Daoy (cell line): ENCODE measurements at places on chromosomes 4 and X.

- DNase-seq: no peak
These were observed 512.2 kb downstream of the FSTL5 start for GRCh38 chr4:161651586-161651985.

- no peak for DNase-seq
These were observed 98.6 kb downstream of the RBM47 start for GRCh38 chr4:40530961-40531635.

GRCh38 chr4:67393699-67394281 lies 151.5 kb downstream of the CENPC start:
- peak; percentile 16 for DNase-seq

DNA sequence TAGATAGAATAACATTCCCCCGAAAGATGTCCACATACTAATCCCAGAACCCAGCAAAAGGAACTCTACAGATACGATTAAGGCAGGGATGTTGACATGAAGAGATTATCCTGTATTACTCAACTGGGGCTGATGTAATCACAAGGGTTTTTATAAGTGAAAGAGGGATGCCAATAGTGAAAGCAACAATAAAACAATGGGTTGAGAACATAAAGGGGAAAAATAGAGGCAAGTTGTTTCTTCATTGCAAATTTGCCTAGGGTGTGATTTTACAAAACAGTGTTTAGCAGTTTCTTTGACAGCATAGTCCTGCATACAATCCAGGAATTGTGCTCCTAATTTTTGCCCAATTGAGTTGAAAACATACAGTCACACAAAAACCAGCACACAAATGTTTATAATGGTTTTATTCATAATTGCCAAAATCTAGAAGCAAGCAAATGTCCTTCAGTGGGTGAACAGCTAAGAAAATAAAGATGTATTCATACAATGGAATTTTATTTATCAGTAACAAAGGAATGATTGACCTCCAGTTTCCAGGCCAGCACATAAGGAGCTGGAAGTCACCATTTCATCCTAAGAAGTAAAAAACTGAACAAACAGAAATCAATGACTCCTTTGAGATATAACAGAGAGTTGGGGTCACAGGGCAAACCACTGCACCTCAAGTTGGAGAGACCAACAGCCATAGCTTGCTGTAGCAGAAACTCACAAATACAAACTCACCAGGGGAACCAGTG lies 107.2 kb downstream of the CENPC start:
- DNase-seq: no peak

- no peak for DNase-seq
These were observed 7.5 kb downstream of the SEPTIN6 start for GRCh38 chrX:119685225-119686066.

DNA sequence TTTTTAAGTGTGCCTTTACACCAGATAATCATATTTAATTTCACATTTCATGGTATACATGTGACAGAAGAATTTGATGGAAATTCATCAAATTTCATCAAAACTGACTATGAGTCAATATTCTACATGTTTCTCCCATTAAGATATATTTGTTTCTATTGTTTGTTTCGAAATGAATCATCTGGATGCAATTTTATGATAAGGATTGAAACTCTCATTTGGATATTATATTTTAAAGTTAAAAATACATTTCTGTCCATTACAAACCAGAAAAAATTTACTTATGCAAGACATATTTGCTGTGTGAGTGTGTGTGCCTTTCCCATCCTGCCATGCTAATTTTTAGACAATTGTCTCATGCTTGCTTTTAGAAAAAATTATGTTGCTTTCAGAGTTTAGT lies 52.2 kb downstream of the SULT1B1 start:
- no peak for DNase-seq

DNA sequence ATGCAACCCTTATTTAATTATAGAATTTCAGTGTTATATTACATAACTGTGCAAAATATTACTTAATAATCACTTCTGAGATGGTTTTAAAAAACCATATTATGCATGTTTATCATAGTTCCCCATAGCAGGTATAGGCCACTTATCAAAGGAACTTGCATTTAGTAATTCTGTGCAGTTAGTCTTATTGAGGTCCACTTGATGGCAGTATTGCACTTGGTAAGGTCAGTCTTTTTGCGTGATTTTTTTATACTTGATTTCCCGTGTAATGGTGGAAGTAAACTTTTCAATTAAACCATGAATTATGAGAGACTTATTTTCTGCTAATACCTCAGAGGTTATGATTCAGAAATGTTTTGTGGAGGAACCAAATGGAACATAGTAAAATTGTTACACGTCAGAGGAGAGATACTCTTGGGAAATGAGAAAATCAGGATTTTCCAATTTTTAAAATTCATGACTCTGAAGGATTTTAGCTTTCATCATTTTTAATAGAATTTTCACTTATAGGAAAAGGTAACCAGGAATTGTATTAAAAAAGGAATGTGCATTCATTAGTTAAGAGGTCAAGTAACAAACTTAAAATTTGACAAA lies 230.0 kb downstream of the CCSER1 start:
- DNase-seq: peak; percentile 21

DNA sequence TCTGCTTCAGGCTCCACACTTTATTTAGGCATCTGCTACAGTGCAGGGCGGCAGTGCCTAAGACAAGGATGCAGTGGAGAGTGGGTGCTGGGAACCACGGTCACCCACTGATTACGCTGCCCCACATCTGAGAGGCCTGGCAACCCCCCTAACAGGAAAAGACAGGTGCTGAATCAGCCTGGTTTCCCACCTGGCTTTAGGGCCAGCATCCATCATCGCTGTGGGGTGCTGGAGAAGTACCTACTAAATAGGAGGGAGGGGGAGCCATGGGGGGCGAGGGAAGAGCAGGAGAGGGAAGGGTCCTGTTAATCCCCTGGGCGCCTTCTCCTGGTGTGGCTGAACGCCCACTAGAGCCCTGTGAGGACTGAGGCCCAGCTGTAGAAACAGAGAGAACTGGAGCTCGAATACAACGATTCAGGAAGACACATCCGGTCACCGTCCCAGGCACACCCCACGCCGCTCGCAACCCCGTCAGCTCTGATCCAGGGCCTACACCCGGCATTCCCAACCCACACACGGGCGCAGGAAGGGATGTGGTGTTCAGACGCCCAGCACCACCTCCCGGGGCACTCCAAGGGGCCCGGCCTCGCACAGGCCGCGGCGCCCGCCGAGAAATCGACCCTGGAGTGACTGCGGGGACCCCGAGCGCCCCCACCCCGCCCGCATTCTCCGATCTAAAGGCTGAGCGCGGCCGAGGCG lies 554 bp downstream of the DCTD start:
- peak; percentile 63 for DNase-seq

- DNase-seq: no peak
These were observed 441.1 kb downstream of the KCNIP4 start for GRCh38 chr4:21507439-21507838.
